ENCODE measurements at places on chromosomes 12 and 14.

DNA sequence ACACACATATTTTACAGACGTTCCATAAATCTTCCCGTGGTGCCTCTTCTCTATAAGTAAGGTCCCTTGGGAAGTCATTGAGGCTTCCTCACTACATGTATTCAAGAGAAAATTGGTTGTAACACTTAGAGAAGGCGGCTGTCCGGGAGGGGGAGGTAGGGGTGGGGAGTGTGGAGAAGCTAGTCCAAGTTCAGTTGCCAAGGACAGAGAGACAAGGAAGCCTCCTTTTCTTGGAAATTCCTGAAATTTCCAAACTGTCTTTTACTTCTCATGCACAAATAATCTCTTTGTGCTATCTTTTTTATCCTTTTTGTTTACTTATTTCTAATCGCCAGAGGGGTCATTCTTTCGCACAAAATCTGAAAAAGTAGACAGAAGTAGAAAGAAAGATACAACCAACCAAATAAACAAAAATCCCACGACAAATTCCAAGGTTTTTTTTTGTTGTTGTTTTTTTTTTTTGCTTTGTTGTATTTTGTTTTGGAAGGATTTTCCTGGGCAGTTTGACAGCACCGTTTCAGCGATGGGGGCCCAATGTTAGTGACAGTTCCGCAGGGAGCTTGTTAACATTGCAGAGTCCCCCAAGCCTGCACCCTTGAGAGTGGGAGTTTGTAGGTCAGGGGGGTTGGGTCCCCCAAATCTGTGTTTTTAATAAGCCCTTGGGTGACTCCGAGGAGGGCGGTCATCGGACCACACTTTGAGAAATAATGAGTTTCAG, 45.2 kb downstream of the MAP1LC3B2 start:
- no peak for DNase-seq

GRCh38 chr14:103008768-103009357, 48.5 kb downstream of the CDC42BPB start:
- DNase-seq: peak; percentile 63

DNA sequence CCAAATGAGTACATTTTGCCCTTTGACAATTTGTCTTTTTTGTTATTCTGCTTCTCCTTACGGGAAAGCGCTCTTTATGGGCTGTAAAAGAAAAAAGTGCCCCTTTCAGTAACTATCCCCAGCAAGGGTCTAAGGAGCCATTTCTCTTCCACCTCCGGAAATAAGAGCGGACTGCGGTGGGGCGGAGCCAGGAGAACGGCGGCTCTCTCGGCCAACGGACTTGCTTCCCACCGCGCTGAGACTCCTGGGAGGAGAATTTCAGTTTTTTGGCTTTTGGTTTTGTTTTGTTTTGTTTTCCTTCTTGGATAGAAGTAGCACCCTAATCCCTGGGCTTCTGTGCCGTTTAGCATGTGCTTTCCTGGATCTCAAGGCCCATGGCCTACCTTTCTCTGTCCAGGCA, 43.5 kb downstream of the ZNF641 start:
- no peak for DNase-seq

GRCh38 chr12:57160741-57161140, 13.3 kb upstream of the LRP1-AS start:
- no peak for DNase-seq

DNA sequence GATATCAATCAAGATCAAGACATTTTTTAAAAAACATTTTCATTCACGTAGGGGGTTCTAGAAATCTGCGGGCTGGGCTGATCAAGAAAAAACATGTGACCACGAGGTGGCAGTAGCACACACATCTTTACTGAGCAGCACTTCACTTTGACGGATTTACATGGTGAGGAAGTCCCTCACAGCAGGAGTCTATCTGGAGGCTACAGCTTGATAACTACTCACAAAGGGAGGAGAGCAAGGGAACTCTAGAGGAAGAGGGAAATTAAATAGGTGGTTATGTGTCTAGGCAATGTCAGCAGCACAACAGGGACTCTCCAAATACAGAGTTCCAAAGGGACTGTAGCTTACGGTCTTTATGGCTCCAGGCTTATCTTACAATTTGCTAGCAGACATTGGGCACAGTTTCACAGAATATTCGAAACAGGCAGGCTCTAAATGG, 248.1 kb downstream of the DPY19L2 start:
- peak; percentile 55 for DNase-seq

All from M059J (cell line).